ENCODE measurements at places on chromosomes 16 and 17. TPM values are rescaled to one million over a fixed set of nuclear protein-coding genes. Genes with fewer than 3 reads are reported as not detected.

TERB1 gene
- total RNA-seq: not detected

BICDL2 gene
- total RNA-seq: not detected

TRPV2 gene
- total RNA-seq: 38.3 TPM

TEKT1 gene
- not detected for total RNA-seq

CLEC3A gene
- total RNA-seq: not detected

CHD9NB gene
- under 0.01 TPM for total RNA-seq

MYH2 gene
- not detected for total RNA-seq

MMP28 gene
- total RNA-seq: 2.2 TPM

FBXW10 gene
- not detected for total RNA-seq

CNGB1 gene
- total RNA-seq: not detected

FOXL1 gene
- total RNA-seq: 20.4 TPM
